ENCODE measurements at places on chromosomes 7 and 10. TPM values are rescaled to one million over a fixed set of nuclear protein-coding genes. Genes with fewer than 3 reads are reported as not detected.

VENTX gene
- 4.0 TPM for total RNA-seq

AKR1C4 gene
- not detected for total RNA-seq

ADAM8 gene
- 12.0 TPM for total RNA-seq

BUD31 gene
- total RNA-seq = 68.2 TPM

CAMK2B gene
- total RNA-seq = 1.2 TPM

SPDYE5 gene
- total RNA-seq = not detected

VSIR gene
- 128 TPM for total RNA-seq

PPP1R17 gene
- total RNA-seq = not detected

PRKCQ gene
- total RNA-seq = 0.35 TPM

C7orf57 gene
- not detected for total RNA-seq

WIPF3 gene
- total RNA-seq = 1.4 TPM

UCMA gene
- not detected for total RNA-seq

FAM171A1 gene
- total RNA-seq = 36.2 TPM

ACHE gene
- 1.9 TPM for total RNA-seq

PLPP4 gene
- total RNA-seq = not detected
